ENCODE measurements at places on chromosomes 13 and 19. TPM values are rescaled to one million over a fixed set of nuclear protein-coding genes. Genes with fewer than 3 reads are reported as not detected.

TPP2 gene
- 14.6 TPM for polyA plus RNA-seq

ZNF835 gene
- not detected for polyA plus RNA-seq

TNFSF9 gene
- 0.60 TPM for polyA plus RNA-seq

TYROBP gene
- 211 TPM for polyA plus RNA-seq

OR7A17 gene
- not detected for polyA plus RNA-seq

GRCh38 chr13:48797127-48797526 is 143.4 kb downstream of the CYSLTR2 start:
- no peaks in the 10 kb centered on the region for H3K36me3 ChIP-seq
- H3K27ac ChIP-seq: no peak overlapping the region
- no peak for DNase-seq

GRCh38 chr13:82698941-82699340 is 1183.3 kb downstream of the SLITRK1 start:
- H3K27me3 ChIP-seq: no peaks in the 10 kb centered on the region
- H3K36me3 ChIP-seq: no peaks in the 10 kb centered on the region
- H3K4me3 ChIP-seq: no peak overlapping the region

- no peak overlapping the region for H3K27ac ChIP-seq
- no peaks in the 10 kb centered on the region for H3K4me1 ChIP-seq
- H3K27me3 ChIP-seq: no peaks in the 10 kb centered on the region
- H3K36me3 ChIP-seq: no peaks in the 10 kb centered on the region
- DNase-seq: no peak
Measured at GRCh38 chr19:40155749-40156265, 35.4 kb upstream of the MAP3K10 start.

GRCh38 chr19:47756953-47757608 is 11.7 kb downstream of the NOP53 start:
- H3K4me1 ChIP-seq: no peaks in the 10 kb centered on the region
- H3K27ac ChIP-seq: no peak overlapping the region
- no peak for DNase-seq

GRCh38 chr19:16143399-16144215 is at the start of gene HSH2D:
Gene HSH2D (plus strand): TSS chr19:16143685. CDS start chr19:16148751, 5,066 bp downstream.
- H3K4me1 ChIP-seq: no peaks in the 10 kb centered on the region
- no peaks in the 10 kb centered on the region for H3K36me3 ChIP-seq
- H3K27me3 ChIP-seq: no peaks in the 10 kb centered on the region
- DNase-seq: no peak
- no peak within 1 kb of the TSS for H3K27ac ChIP-seq
- H3K4me3 ChIP-seq: peak within 1 kb of the TSS; percentile 17

DNA sequence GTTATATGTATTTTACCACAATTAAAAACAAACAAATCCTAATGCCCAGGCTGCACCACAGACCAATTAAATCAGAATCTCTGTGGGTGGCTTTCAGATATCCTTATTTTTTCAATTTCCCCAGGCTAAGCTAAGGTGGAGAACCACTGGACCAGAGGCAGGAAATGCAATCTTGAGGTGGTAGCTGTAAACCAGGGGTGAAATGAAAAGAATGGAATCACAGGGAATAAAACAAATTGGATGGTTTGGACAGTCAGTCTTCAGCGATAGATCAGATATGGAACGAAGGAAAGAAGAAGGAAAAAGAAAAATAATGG is 215.4 kb downstream of the KCNRG start:
- no peak overlapping the region for H3K27ac ChIP-seq
- H3K27me3 ChIP-seq: no peaks in the 10 kb centered on the region
- H3K4me3 ChIP-seq: no peak overlapping the region
- H3K4me1 ChIP-seq: no peaks in the 10 kb centered on the region

DNA sequence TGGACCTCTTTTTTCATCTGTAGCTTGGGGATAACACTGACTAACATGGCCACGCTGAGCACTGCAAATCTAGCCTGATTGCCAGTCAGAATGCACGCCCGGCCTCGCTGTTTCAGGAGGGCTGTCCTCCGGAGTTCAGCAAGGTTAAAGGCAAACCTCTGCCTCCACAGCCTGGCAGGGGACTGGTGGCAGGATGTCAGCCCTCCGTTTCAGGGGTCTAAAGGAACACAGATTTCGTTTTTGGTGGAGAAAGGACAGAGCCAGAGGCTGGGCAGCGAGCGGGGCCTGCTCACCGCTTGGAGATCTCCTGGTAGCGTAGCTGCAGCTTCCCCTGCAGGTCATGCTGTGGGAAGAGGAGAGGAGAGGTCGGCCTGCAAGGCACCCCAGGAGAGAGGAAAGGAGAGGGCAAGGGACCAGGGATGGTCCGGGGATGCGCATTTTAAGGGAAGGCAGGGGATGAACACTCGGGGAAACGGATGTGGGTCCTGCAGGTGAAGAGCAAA is 560 bp downstream of the NDUFA7 start:
- no peak for DNase-seq
- H3K4me3 ChIP-seq: peak overlapping the region; percentile 75
- no peaks in the 10 kb centered on the region for H3K27me3 ChIP-seq
- H3K4me1 ChIP-seq: no peaks in the 10 kb centered on the region
- H3K36me3 ChIP-seq: peaks cover 3% of the 10 kb centered on the region

DNA sequence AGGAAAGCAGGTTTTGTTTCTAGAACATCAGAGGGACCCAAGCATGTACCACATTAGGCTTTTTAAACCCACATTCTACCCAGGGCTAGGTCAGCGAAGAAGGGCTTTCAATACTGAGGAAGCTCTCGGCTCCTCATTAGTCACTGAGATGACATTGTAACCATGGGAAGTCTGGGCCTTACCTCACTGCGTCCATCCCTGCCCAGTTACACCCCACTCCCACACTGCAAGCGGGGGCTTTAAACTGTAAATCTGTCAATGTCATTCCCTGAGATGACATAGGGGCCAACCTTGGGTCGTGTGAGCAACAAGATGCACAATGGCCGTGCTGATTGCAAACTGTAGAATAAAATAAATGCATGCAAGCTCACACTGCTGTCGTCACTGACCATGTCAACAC is 21.7 kb upstream of the TFDP1 start:
- H3K36me3 ChIP-seq: no peaks in the 10 kb centered on the region
- H3K4me1 ChIP-seq: peaks cover 7% of the 10 kb centered on the region
- no peaks in the 10 kb centered on the region for H3K27me3 ChIP-seq
- DNase-seq: no peak

GRCh38 chr19:53580871-53581835 is 43.2 kb downstream of the ZNF331 start:
- peaks cover 13% of the 10 kb centered on the region for H3K36me3 ChIP-seq
- no peak for DNase-seq
- H3K27ac ChIP-seq: no peak overlapping the region
- H3K4me3 ChIP-seq: no peak overlapping the region
- H3K27me3 ChIP-seq: no peaks in the 10 kb centered on the region

DNA sequence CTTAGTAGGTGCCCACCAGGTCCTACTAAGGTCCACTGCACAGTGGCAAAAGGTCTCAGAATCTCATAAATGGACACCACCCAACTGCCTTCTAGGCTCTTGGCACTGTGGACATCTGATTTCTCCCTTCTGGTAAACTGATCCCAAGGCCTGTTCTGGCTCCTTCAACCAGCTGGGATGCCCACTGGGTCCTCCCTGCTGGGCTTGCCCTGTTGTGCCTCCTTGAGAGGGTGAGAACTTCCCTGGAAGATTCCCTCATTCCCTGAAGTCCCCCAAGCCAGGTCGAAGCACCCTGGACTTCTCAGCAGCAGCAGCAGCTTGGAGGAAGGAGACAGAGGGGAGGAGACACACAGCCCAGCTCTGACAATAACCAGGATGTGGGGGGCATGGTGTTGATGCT is 6.6 kb upstream of the ZNF492 start:
- H3K36me3 ChIP-seq: no peaks in the 10 kb centered on the region
- H3K4me3 ChIP-seq: no peak overlapping the region
- H3K27me3 ChIP-seq: peaks cover 12% of the 10 kb centered on the region
- no peak overlapping the region for H3K27ac ChIP-seq
- no peak for DNase-seq

- H3K27me3 ChIP-seq: no peaks in the 10 kb centered on the region
- H3K4me3 ChIP-seq: no peak overlapping the region
- no peak for DNase-seq
- H3K27ac ChIP-seq: no peak overlapping the region
- H3K36me3 ChIP-seq: no peaks in the 10 kb centered on the region
- H3K4me1 ChIP-seq: no peaks in the 10 kb centered on the region
Measured at GRCh38 chr13:81540777-81541176, 1199.9 kb upstream of the SPRY2 start.

- no peak for DNase-seq
- peaks cover 4% of the 10 kb centered on the region for H3K4me1 ChIP-seq
- no peaks in the 10 kb centered on the region for H3K27me3 ChIP-seq
Measured at GRCh38 chr19:51359294-51359693, 6.9 kb downstream of the ETFB start.

- H3K27ac ChIP-seq: no peak overlapping the region
- H3K4me1 ChIP-seq: no peaks in the 10 kb centered on the region
- no peaks in the 10 kb centered on the region for H3K27me3 ChIP-seq
- H3K4me3 ChIP-seq: no peak overlapping the region
Measured at GRCh38 chr13:21133077-21133476, 43.3 kb downstream of the SKA3 start.

GRCh38 chr19:53883231-53883661 is 1.2 kb downstream of the PRKCG start:
- H3K27me3 ChIP-seq: peaks cover 68% of the 10 kb centered on the region
- no peak for DNase-seq
- no peaks in the 10 kb centered on the region for H3K4me1 ChIP-seq
- H3K4me3 ChIP-seq: no peak overlapping the region
- H3K27ac ChIP-seq: no peak overlapping the region

GRCh38 chr19:40217027-40217810 is 965 bp downstream of the TTC9B start:
- no peak for DNase-seq
- peaks cover 7% of the 10 kb centered on the region for H3K36me3 ChIP-seq
- peaks cover 29% of the 10 kb centered on the region for H3K27me3 ChIP-seq
- no peaks in the 10 kb centered on the region for H3K4me1 ChIP-seq

DNA sequence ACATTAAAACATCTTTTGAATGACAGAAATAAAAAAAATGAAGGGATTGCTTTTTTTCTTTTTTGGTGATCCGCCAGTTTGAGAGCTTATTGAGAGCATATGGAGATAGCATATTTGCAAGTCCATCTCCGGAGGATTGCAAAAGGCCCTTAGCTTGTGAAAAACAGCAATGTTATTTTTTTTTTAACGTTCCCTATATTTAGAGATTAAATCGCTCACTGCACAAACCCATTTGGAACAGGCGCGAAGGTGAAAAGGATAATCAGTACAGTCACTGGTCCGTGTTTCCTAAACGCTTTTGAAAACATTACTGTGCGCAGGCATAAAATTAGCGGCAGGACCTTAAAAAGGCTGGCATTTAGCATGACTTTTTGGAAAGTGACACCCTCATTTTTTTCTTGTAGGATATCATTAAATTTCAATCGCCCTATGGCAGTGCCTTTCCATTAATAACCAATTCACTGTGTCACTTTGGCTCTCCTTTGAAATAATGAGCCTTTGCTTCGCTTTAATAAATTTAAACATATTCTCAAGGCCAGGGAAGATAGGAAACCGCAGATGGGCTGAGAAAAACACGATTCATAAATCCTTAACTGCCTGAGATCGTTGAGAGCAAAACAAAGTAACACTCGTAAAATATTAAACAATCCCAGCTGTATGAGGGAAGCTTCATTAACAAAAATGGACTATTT is 342.2 kb downstream of the DACH1 start:
- no peaks in the 10 kb centered on the region for H3K36me3 ChIP-seq
- no peaks in the 10 kb centered on the region for H3K27me3 ChIP-seq
- H3K4me3 ChIP-seq: no peak overlapping the region

GRCh38 chr13:79191501-79191900 is 214.6 kb downstream of the RBM26 start:
- no peaks in the 10 kb centered on the region for H3K27me3 ChIP-seq
- DNase-seq: no peak
- H3K4me1 ChIP-seq: no peaks in the 10 kb centered on the region
- H3K36me3 ChIP-seq: no peaks in the 10 kb centered on the region
- no peak overlapping the region for H3K4me3 ChIP-seq

DNA sequence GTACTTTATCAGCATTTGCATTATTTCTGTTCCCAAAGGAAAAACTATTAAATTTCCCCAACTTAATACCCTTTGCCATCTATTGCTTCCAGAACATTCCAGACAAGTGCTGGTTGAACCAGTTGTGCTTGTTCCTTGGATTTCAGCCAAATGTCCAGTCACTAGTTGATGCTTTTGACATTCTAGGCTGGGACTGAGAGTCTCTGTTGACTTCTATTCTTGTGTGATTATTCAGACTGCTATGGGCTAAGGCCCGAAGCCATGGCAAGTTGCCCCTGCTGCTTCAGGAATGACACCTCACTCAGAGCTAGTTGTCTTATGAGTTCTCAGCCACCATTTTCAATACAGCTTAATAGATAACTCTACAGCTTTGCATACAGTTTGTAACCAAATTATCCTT is 458.1 kb upstream of the ARGLU1 start:
- H3K36me3 ChIP-seq: no peaks in the 10 kb centered on the region
- H3K4me3 ChIP-seq: no peak overlapping the region
- H3K27ac ChIP-seq: no peak overlapping the region
- DNase-seq: no peak
- H3K4me1 ChIP-seq: no peaks in the 10 kb centered on the region

- no peak overlapping the region for H3K4me3 ChIP-seq
- H3K27ac ChIP-seq: peak overlapping the region; percentile 7
- peaks cover 3% of the 10 kb centered on the region for H3K4me1 ChIP-seq
- no peak for DNase-seq
Measured at GRCh38 chr19:34994286-34994642, 5.9 kb upstream of the GRAMD1A start.

GRCh38 chr13:27854606-27855005 is 62.3 kb downstream of the GSX1 start:
- H3K27ac ChIP-seq: no peak overlapping the region
- no peak overlapping the region for H3K4me3 ChIP-seq
- H3K36me3 ChIP-seq: no peaks in the 10 kb centered on the region
- no peak for DNase-seq
- H3K27me3 ChIP-seq: peaks cover 6% of the 10 kb centered on the region
- no peaks in the 10 kb centered on the region for H3K4me1 ChIP-seq

DNA sequence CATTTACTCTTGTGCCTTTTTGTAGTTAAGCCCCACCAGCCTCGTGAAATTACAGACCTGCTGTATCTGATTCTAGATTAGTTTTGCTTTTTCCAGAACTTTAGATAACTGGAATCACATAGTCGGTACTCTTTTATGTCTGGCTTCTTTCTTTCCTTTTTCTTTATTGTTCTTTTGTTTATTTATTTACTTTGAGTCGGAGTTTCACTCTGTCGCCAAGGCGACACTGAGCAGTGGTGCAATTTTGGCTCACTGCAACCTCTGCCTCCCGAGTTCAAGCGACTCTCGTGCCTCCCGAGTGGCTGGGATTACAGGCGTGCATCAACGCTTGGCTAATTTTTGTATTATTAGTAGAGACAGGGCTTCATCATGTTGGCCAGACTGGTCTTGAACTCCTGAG is 6.0 kb upstream of the NCCRP1 start:
- H3K27me3 ChIP-seq: no peaks in the 10 kb centered on the region
- H3K27ac ChIP-seq: no peak overlapping the region
- no peaks in the 10 kb centered on the region for H3K4me1 ChIP-seq

DNA sequence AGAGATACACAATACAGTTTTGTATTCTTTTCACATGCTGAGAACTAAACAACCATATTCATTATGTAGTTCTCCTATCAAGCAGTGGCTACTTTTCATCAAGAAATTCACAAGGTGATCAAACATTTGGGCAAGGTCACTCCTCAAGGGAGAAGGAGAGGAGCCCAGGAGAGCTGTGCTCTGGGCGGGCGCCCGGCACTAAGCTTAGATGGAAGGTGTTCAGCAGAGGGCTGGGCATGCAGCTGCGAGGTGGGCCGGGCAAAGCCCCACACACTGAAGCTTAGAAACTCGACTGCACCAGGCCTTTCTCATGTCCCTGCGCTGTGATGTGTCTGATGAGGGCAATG is 30.4 kb upstream of the SPACA7 start:
- H3K4me1 ChIP-seq: no peaks in the 10 kb centered on the region
- no peaks in the 10 kb centered on the region for H3K27me3 ChIP-seq
- H3K36me3 ChIP-seq: no peaks in the 10 kb centered on the region

GRCh38 chr13:87684850-87685742 is 13.9 kb downstream of the SLITRK5 start:
- H3K4me1 ChIP-seq: no peaks in the 10 kb centered on the region
- H3K36me3 ChIP-seq: no peaks in the 10 kb centered on the region
- no peak for DNase-seq
- no peaks in the 10 kb centered on the region for H3K27me3 ChIP-seq
- H3K4me3 ChIP-seq: no peak overlapping the region

Measured in sigmoid colon (tissue), 7 donors.